ENCODE measurements at places on chromosomes 1 and 21.

DNA sequence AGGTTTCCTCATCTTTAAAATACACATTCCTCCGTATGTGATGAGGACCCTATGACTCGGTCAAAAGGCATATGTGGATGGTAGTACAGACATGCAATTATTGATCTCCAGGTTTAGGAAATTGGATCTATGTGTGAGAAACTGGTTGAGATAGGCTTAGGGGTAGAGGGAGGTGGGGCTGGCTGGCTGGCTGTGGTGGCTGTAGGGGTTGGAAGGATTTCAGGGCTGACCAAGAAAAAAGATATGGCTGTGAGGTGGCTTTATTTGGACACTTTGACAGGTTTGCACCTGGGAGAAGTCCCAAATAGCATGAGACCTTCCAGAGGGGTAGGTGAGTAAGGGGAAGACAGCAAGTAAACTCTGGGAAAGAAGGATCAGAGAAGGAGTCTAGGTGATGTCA is 39.6 kb upstream of the ADAM30 start:
- DNase-seq, result no peak

DNA sequence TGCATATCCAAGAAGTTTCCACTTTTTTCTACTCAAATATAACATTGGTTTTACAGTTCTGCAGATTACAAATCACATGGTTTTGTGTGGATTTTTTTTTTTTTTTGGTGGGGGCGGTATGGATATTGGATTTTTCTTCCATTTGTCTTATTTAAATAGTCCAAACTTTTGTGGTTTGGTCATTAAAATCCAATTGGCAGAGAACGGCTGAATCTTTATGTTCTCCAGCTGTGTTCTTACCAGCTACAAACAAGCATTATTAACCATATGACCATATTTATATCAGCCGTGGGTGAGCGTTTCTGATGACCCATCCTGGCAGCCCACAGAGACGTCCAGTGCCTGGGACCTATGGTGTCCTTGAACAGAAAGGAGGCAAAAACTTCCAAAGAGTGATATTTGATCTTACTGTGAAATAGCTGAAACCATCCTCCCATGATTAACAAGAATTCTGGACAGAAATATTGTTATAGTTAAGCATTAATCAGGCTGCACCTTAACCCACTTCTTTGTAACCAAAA is 200.4 kb downstream of the LYPLAL1 start:
- DNase-seq, result no peak

DNA sequence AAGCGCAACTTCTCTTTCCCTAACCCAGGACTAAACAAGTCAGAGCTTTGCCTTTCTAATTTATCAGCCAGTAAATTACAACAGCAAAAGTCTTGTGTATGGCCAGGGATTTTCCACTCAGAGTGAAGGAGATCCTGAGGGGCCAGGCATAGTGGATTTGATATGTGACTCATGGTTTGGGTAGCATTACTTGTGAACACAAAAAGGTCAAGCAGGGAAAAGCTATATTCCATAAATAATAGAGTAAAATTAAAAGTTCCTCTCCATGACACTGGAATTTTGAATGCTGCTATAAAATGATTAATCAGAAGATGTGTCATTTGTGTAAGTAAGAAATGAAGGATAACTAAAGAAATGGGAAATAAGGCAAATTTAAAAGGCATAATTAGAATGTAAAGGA is 284.8 kb downstream of the HLX start:
- DNase-seq, result no peak

- no peak for DNase-seq
Measured at GRCh38 chr1:160377585-160378206, 10.8 kb downstream of the NHLH1 start.

- no peak for DNase-seq
Measured at GRCh38 chr1:203539831-203540546, 46.0 kb downstream of the OPTC start.

GRCh38 chr21:46491553-46491952 is 32.9 kb downstream of the DIP2A start:
- DNase-seq, result no peak

DNA sequence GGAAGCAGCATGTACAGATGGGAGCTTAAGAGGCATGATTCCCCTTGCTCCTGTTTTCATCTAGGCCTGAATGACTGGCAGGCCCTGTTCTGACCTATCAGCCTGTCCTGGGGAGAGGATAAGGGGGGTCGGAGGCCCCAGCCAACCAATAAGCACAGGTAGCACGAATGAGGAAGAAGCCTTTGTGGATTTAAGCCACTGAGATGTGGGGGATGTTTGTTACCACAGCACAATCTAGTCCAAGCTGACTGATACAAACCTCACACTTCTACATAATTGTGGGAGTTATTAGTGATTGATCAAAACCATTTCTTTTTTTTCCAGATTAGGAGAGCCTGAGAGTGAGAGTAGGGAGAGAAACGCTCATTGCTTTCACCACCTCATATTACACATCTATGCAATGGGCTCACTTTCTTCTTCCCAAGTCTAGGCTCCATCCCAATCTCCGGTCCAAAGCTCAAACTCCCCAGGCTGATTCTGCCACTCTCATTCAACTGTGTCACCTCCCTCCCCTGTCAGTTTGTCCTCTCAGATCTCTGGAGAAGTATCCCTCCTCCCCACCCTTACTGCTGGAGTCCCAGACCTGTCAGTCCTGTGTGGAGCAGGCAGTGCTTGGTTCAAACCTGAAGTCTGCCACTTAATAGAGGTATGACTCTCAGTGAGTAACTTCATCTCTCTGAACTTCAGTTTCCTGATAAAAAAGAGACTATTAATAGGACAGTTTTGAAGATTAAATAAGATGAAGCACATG is 220.5 kb downstream of the PTPRU start:
- no peak for DNase-seq

DNA sequence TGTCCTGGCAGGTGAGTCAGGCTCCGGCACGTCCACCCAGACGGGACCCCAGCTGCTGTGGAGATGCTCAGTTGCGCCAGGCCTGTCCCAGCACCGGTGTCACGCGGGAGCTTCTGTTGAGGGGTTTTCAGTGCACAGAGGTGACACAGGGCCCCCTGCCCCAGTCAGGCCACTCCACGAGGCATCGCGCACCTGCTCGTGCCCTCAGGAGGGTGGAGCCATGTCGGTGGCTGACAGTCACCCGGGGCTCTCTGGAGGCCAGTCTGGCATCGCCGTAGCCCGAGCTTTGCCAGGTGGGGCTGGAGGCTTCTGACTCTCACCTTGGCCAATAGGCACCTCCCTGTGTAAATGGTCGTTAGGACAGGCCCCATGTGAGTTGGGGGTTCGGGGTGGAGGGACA is 11.1 kb downstream of the TMEM240 start:
- DNase-seq, result no peak

DNA sequence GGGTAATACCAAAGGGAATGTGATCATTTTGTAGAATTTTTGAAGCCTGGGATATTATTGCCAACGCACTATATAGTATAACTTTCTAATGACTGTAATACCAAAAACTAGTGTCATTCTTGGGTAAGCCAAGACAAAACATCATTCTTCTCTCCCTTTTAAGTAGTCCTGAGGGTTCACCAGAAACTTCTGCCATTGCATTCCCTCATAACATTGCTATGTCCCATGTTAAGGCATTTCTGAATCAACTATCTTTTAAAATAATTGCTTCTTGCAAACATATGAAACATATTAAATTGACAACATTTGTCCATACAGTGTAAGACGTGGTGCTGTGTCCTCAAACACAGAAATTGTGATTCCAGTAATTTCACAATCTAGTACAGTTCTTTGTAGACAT is 29.9 kb upstream of the C1orf21 start:
- no peak for DNase-seq

- no peak for DNase-seq
Measured at GRCh38 chr1:39990428-39990827, 35.5 kb downstream of the MFSD2A start.

DNA sequence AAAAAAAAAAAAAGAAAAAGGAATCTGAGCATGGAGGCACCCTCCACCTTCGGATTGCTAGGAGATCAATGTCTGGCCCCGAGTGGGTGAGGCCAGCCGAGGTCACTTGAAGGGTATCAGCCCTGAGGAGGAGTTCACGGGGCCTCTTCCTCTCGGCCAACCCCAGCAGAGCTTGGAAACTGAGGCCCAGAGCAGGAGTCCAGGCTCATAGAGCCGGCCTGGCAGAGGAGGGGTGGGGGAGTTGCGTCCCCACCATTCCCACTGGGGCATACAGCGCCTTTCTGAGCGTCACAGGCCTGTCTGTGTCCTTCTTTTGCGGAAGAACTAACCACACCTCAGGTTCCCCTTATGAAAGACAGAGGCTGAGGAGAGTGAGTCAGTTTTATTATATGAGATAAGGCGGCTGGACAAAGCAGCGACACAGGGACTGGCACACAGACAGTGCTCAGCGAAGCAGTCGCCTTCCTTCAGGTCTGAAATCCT is 17.1 kb upstream of the EPHA2 start:
- no peak for DNase-seq

DNA sequence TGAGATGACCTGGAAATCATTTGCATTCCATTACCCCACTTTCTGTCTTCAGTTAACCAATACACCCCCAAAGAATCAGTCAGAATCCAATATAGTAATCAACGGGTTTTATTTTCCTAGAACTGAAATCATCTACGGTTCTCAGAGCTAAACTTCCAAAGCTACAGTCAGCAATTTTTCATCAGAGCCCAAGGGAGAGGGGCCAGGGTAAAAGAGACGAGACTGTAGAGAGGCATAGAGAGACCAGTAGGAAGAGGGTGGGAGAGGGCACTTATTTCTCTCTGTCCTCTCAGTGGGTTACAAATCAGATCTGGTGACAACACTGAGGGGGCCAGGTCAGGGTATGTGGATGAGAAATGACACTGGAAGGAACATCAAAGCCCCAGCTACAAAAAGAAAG is 1.1 kb upstream of the MRPL24 start:
- DNase-seq, result no peak

DNA sequence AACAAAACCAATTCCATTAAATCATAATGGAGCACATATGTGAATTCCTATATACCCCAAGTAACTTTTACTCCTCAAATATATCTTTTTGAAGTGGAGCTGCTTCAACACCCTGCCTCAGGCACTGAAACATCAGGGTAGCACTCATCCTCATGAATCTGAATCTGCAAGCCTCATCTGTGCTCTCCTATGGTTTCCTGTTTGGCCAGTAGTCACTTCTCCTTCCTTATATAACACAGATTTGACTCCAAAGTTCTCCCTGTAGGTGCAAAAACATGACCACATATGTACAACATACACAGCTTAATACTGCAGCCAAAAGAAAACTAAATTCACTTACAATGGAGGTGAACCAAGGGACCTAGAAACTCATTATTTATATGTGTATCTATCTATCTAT is 7.2 kb downstream of the TRIT1 start:
- DNase-seq, result no peak

DNA sequence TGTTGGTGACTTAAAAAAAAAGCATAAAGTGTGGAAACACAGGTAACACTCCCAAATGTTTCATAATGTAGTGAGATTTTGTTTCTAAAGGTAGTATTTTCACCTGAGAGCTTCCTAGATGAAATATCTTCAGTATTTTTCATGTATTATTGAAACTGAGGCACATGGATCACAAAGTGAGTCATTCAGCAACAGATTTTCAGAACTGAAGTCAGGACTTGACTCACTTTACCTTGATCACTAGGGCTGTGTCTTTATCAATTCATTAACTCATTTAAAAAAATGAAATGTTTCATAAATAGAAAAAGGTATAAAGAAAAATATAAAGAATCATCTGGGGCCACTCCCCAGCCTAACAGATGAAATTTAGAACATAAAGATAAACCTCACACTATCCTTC is 66.5 kb upstream of the RCC1 start:
- DNase-seq, result no peak

- peak; percentile 55 for DNase-seq
Measured at GRCh38 chr1:110240476-110241210, 30.5 kb downstream of the KCNC4 start.

DNA sequence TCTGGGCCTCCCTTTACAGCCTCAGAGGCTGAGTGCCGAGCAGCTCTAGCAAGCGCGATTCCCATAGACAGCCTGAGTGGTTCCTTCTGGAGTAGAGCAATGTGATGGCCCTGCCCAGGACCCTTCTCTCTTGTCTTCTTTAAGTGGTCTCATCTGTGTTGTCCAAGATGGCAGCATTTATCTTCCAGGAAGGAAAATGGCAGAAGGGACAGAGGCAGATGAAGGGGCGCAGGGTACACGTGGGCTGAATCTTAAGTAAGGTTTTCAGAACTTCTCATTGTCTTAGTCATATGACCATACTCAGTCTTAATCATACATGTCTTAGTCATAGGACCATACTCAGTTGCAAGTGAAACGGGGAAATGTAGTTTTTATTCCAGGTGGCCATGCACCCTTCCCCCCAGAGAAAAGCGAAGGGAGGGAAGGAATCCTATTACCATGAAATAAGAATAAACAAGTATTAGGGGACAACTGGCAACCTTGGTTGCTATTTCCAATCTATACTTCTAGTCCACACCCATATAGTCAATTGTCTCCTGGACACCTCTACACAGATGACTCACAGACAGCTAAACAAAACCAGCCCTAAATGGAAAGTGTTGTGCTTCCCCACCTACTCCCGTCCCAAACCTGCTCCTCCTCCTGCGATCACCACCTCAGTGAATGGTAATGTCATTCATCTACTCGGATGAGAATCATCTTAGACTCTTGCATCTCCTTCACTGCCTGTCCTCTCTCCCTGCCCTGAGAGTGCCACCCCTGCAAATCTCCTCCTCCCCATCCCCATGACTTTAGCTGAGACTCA is 13.3 kb downstream of the OVAAL start:
- peak; percentile 40 for DNase-seq

DNA sequence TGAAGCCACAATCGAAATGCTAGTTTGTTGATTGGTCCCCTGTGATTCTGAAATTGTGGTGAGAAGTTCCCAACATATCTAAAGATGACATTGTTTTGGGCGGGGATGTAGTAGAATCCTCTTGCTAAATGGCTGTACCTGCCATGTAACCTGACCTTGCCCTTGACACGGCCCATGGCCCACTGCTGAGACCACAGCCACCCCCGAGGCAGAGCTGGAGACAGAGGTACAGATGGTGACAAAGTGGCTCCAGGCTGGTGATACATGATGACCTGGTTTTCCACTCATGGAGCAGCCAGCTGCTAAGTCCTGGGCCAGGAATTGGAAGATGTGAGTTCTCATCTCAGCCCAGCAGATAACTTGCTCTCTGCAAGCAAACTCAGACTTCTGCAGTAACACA is 226.5 kb downstream of the FOXD2 start:
- DNase-seq, result no peak

DNA sequence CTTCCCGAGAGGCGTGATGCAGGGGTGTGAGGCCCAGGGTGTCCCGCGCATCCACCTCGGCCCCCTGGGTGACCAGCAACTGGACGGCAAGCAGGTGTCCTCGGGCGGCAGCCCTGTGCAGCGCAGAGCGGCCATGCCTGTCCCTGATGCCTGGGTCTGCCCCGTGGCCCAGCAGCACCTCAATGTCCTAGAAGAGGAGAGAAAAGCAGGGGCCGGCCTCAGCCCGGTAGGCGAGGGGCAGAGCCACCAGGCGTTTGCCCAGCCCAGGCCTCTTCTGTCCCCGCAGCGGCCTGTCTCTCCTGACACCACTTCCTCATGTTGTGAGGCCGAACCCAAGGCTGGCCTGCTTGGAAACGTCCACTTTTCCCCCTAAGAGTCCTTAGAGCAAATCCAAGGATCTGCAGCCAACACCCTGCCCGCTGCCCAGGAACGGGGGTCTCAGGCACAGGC is 1.7 kb downstream of the ANKRD65 start:
- no peak for DNase-seq
